Chondrocyte (in vitro differentiated cells): ENCODE measurements at places on chromosomes 2 and 18.
A peak's percentile ranks its signal among the peaks of the same experiment; 100 is the strongest.

GRCh38 chr2:31812051-31812798, 198.6 kb downstream of the MEMO1 start:
- no peak for DNase-seq

- no peak for DNase-seq
Observed at GRCh38 chr2:36834731-36835524, 131.4 kb downstream of the STRN start.

DNA sequence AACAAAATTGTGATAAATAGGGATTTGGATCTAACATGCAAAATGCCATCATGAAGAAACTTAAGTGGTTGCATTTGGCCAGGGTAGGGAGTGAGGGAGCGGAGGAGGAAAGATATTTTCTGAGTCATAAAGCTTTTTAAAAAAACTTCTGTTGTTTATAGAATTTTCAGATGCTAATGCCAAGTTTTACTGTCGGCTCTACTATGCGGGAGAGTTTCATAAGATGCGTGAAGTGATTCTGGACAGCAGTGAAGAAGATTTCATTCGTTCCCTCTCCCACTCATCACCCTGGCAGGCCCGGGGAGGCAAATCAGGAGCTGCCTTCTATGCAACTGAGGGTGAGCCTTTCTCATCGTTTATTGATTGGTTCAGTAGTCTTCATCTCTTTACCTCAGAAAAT, 56.0 kb upstream of the PTH2R start:
- no peak for DNase-seq

GRCh38 chr2:114027437-114027836, 137.5 kb downstream of the ACTR3 start:
- no peak for DNase-seq

- DNase-seq = no peak
Observed at GRCh38 chr18:48490641-48491293, 48.1 kb upstream of the CTIF start.

GRCh38 chr2:217379807-217380206, 519.9 kb upstream of the TNP1 start:
- DNase-seq = no peak

DNA sequence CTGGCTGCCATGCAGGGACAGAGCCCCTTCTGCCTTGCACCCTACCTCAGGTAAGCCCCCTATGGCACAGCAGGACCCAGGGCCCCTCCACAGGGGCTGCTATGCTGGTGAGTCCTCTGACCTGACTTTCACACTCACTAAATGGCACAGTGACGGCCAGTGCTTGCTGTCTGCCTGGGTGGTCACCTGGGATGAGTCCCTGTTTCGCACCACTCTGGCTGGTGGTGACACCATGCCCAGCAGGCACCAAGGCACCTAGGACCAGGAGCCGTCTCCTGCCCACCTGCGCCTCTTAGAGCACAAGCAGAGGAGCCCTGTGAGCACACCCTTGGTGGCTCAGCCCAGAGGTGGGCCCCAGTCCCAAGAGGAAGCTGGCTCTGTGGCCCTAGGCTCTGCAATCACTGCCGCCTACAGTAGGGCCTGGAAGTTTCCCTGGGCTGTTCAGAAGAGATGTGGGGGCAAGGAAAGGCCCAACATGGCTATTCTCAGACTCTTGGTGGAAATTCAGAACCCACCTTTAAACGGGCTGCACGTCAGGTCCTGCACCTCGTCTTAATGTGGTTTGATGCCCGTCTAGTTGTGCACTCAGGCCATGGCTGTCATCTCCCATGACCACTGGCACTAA, 96.0 kb downstream of the PLB1 start:
- DNase-seq = peak; percentile 65

GRCh38 chr2:231518771-231519170, 11.5 kb downstream of the NMUR1 start:
- DNase-seq = no peak

DNA sequence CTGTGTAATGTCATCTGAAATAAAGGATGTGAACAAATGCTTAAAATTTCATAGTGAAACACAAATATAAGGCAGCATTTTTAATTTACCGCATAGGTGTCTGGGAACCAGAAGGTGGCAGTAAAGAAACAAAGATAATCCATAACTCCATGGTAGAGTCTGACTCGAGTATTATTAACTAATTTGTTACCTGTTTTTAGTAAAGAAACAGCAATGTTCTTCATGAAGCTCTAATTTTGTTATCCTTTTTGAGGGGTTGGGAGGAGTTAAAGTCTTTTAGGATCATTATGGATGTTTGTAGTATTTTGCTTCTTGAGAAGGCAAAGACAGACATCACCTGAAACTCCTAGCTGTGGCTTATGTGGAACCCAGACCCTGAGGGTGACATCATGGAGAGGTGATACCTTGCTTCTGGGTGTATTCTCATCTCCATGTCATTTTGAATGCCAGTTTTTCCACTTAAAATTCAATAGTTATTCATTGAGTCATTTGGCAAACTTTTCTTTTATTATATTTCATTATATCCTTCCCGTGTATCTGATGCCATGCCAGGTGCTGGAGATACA, 286.2 kb upstream of the EPAS1 start:
- no peak for DNase-seq

- DNase-seq = no peak
Observed at GRCh38 chr2:6079405-6079804, 387.2 kb downstream of the SOX11 start.

GRCh38 chr18:66640431-66640830, 36.5 kb upstream of the CDH19 start:
- no peak for DNase-seq

- DNase-seq = no peak
Observed at GRCh38 chr2:27572439-27572838, 10.4 kb upstream of the ZNF512 start.

DNA sequence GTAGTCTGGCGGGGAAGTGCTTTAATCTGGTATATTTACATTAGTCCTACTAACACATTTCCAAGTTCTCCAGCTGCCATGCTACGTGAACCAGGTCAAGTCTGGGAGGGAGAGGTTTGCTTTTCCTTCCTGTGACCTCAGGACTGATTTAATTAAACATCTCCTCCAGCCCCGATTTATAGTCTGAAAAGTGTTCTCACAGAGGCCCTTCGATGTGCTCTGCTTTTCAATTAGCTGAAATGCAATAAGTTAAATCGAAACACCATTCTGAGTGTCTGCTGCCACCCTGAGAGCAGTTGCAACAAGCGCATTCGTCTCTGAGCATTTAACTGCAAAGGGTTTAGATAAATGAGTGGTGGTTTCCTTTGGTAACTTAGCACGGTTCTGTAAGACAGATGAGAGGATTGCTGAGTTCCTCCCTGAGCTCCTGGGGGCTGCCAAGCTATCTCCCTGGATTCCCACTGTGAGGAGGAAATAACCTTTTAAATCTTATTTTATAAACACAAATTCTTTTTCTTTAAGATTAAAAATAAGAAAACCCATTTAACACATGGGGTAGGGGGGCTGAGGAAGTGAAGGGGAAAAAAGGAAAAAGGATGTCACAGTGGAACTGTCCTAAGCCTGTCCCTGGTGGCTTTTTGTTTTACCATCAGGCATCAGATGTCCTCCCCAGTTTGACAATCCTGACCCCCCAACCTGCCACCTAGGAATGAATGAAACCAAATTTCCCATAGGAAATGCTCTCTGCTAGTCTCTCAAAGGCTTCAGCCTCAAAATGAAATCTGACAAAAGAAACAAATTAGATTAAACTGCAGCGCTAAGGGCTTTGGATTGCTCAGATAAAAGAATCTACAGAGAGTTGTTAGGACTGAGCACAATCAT, 56.5 kb upstream of the CREB1 start:
- DNase-seq = no peak

DNA sequence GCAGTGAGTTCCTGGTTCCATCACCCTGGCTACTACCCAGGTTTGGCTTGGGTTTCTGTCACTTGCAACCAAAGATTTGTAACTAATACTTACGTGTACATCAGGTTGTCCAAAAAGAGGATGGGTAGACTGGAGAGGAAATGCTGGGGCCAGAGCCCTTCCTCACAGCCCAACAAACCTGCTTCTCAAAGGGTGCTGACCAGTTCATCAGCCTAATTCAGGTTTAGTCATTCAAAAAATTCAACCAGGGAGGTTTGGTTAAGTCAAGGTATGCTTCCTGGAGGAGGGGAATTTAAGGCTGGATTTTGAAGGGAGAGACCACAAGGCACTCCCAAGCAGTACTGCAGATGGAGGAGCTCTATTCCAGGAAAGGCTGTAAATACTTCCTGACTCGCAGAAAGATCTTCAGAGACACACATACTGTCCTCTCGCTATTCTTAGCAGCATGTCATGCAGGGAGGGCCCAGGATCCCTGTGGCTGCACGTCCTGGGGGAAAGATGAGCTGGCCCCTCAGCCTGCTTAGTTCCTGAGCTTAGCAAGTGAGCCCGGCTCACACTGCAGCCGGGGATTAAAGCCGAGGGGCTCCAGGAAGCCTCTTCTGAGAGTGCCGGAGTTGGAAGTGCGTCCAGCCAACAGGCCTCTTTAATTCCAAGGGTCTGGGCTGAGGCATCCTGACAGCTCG, 40.0 kb upstream of the BIN1 start:
- DNase-seq = no peak

GRCh38 chr2:11102956-11103860, 52.1 kb upstream of the SLC66A3 start:
- no peak for DNase-seq
